HFFc6 (cell line): ENCODE measurements at places on chromosomes 11 and 22. TPM values are rescaled to one million over a fixed set of nuclear protein-coding genes. Genes with fewer than 3 reads are reported as not detected.

RAB3IL1 gene
- 4.4 to 8.8 TPM (median 5.9 TPM) in 3 replicates for total RNA-seq

VSIG2 gene
- total RNA-seq: not detected in 3 replicates

DNA sequence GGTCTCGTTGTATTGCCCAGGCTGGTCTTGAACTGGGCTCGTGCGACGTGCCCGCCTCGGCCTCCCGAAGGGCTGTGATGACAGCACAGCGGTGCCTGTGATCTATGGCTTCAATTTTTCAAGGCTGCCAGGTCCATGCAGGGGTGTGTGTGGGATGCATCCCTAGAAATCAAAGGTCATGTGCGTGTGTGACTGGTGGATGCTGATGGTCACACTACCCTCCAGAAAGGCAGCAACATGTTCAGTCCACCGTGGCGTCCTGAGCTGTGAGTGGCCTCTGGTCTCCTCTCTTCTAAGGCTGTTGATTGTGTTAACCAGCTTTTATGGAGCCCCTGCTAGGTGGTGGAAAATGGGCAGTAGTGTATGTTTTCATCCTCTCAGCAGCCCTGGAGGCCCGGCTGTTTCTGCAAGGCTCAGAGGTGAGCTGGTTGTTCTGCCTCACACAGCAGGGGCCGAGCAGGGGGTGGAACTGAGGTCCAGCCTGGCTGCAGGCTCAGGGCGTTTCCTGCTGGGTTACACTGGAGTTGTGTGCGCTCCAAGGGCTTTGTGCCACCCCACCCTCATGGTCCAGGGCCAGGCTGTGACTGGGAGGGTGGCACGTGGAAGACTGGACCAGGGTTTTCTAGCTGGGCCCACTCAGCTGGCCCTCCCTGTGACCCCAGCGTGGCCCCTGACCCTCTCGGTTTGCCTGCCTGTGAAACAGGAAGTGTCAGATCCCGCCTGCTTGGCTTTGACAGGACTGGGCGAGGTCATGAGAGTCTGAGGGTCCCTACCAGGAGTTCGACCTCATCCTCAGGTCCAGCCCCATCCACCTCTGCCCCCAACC, 7.7 kb downstream of the BIK start:
- DNase-seq: no peak

- no peak for DNase-seq
These were observed 187.7 kb downstream of the EFCAB6 start for GRCh38 chr22:43624144-43624998.

DNA sequence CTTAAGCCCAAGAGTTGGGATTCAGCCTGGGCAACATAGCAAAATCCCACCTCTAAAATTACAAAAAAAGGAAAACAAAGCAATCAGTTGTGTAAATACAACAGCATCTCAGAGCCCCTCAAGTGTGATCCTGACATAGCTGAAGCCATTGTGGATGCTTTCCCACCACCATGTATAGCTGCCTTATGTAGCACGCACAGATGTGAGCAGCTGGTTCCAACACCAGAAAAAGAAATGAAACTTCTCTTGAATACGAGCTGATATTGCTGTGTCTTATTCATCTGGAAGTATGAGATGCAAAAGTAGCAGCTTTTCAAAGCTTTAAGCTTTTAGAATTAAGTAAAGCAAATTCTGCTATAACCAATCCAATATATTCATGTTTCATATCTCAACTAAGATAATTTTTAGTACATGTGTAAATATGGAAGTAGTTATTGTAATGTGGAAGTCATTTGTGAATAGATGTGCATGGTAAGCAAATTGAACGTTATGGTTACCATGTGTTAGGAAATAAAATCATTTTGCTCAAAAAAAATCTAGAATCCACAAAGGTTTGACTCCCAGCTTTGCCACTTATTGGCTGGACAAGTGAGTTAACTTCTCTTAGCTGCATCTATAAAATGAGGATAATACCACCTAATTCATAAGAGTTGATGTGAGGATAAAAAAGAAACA, 63.2 kb downstream of the SGSM3 start:
- DNase-seq: no peak

GRCh38 chr11:15258433-15259165, 143.9 kb downstream of the INSC start:
- no peak for DNase-seq

DNA sequence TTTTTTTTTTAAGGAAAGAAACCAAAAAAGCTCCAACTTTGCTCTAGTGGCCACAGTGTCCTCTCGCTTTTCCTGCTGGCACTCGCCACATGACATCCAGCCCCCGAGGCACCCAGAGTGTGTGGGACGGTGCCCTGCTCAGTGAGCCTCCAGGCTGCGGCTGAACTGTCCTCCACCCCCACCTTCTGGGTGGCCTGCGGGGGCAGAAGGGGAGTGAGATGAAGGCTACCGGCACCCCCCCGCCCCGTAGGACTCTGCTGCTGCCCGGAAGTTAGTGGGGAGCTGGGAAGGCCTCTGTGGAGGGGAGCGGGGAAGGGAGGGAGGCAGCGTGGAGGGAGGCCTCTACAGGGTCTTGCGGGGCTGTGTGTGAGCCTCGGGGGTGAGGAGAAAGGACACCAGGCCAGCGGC, 264.4 kb downstream of the CTTN start:
- no peak for DNase-seq
